ELF-1 (cell line): ENCODE measurements at places on chromosomes 3 and 15.

DNA sequence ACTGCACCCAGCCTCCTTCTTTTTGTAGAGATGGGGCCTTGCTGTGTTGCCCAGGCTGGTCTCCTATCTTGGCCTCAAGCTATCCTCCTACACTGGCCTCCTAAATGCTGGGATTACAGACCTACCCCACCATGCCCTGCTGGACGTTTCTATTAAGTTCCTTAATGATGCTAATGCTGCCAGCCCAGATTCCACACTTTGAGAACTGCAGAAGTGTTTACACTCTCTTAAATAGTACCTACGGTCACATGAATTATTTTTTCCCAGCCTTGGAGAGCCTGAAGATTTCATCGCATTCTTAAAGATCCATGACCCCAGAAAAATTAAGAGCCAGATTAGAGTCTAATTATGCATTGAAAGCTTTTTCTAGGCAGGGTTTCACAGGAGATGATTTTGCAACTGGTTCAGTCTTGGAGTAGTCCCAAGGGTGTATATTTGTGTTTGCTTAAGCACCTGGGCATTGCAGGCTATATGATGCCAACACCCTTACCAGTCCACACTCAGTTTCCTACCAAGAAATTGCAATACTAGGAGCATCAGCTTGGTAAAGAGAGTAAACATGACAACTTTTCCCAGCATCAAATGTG is 36.6 kb downstream of the TM4SF4 start:
- DNase-seq: no peak

DNA sequence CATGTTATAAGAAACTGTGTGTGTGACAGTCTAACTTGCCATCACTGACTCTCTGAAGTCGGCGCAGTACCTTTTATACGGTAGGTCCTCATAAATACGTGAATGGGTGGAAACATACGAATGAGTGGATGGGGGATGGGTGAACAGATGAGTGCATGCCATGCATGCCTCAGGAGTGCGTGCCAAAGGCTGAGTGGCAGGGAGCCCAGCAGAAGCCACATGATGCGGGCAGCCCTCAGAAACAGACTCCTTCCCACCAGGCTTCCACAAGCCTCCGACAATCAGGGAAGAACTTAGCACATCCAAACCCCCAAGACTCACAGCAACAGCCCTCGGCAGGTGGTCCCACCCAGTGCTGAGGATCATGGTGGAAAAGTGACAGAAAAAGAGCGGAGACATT is 16.7 kb downstream of the HCN4 start:
- no peak for DNase-seq

DNA sequence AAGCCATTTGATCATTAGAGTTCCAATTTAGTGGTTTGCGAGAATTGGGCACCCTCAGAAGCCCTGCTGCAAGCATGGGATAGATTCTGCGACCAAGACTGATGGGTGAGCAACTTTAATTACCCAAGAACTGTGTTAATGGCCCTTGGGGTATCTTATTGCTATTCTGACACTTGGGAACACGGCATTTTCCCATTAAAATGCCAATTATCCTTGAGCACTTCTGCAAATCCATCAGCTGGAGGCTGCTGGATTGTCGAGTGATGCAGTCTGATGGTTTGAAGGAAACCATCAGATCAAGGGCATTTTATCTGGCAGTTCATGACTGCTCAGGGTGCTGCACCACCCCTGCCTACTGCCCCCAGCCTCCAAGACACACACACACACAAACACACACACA is 183.6 kb upstream of the PROK2 start:
- DNase-seq: no peak

GRCh38 chr3:10017636-10018292 is 8.5 kb upstream of the FANCD2 start:
- no peak for DNase-seq

- no peak for DNase-seq
Observed at GRCh38 chr3:31917303-31918005, 63.6 kb downstream of the OSBPL10 start.

DNA sequence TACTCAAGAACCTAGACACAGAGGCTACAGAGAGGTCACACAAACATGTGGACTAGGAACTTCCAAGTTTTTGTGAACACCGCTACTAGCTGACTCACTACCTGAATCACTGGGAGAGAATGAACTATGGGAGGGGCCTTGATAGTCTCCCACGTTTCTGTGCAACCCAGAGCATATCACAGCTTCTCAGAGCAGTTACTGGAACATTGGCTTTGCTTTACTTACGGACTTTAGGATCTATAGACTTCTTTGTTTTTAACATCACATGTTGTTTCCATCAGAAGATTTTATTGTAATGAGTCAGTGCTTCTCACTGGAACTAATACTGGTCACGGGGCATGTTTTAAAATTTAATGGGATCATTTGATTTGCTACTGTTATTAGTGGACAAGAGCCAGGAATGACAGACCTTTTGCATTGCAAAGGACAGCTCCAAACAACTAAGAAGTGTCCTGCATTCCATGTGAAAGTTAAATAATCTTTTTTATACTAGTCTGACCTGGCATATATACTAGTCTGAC is 35.6 kb downstream of the RTP4 start:
- DNase-seq: no peak

- no peak for DNase-seq
Observed at GRCh38 chr3:146033950-146034349, 127.0 kb downstream of the PLOD2 start.

DNA sequence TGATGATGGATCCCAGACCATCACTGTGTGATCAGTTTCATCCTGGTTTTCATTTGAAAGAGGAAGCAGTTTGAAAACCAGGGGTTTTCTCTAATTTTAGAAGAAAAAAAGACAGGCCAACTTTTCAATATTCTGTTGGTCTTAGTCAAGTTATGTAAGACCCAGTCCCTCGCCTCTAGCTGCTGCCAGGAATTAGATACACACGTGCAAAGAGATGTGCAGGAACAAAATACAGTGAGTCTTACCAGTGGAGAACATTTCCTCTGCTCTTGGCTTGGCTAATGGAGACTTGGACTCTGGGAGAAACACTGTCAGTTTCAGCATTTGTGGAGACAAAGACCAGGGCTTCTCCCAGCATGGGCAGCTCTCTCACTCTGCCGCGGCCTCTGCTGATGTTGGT is 214.9 kb upstream of the C2CD4B start:
- no peak for DNase-seq

DNA sequence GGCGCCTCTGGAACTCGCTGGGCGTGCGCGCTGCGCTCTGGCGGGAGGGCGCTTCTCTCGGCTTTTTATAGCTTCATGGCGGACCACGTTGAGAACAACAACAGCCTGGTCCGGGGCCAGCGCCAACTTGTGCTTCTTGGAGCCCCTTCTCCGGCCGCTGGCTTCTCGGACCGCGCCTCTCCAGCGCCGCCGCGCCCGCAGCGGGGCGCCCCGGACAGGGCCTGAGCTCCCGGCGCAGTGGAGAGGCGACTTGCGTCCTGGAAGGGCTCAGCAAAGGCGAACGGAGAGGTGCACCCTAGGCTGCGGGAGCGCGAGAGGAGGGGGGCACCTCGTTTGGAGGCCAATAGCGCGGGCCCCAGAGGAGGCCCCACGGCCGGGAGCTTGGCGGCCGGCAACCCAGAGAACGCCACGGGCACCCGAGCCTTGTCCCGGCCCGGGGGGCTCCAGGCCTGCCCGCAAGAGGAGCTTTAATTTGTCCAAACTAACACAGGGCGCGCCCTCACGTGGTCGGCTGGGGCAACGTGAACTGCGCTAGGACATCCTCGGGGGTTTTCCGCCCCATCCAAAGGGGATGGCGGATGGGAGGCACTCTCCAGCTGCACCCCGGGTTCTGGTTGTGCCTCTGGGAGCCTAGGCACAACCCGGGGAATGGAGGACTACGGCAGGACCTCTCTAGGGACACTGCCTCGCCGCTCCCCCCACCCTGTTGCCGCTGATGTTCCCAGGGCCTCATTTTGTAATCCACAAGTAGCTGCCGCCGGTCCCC is 37.8 kb downstream of the HMCES start:
- DNase-seq: peak; percentile 87

- DNase-seq: no peak
Observed at GRCh38 chr3:1828519-1828918, 270.1 kb upstream of the CNTN4 start.

- DNase-seq: no peak
Observed at GRCh38 chr3:136562026-136562425, 190.2 kb downstream of the STAG1 start.

DNA sequence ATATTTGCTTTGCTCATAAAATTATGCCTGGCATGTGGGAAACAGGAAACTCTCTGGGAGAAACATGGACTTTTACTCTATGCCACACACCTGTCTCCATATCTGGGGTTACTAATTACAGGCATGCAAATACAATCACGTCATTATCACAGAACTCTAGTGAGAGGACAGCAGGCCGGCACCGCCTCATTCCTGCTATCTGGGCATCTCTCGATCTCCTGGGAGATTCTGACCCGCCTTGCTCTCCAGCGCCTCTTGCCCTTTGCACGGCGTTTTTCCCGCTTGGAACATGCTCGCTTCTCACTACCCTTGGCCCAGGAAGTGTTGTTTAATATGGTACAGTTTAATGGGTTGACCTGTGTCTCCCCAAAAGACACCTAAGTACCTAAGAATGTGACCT is 45.4 kb upstream of the PARL start:
- no peak for DNase-seq

GRCh38 chr3:7025581-7026300 is 164.8 kb downstream of the GRM7 start:
- no peak for DNase-seq

GRCh38 chr15:40358471-40359353 is 693 bp downstream of the DISP2 start:
- DNase-seq: no peak

DNA sequence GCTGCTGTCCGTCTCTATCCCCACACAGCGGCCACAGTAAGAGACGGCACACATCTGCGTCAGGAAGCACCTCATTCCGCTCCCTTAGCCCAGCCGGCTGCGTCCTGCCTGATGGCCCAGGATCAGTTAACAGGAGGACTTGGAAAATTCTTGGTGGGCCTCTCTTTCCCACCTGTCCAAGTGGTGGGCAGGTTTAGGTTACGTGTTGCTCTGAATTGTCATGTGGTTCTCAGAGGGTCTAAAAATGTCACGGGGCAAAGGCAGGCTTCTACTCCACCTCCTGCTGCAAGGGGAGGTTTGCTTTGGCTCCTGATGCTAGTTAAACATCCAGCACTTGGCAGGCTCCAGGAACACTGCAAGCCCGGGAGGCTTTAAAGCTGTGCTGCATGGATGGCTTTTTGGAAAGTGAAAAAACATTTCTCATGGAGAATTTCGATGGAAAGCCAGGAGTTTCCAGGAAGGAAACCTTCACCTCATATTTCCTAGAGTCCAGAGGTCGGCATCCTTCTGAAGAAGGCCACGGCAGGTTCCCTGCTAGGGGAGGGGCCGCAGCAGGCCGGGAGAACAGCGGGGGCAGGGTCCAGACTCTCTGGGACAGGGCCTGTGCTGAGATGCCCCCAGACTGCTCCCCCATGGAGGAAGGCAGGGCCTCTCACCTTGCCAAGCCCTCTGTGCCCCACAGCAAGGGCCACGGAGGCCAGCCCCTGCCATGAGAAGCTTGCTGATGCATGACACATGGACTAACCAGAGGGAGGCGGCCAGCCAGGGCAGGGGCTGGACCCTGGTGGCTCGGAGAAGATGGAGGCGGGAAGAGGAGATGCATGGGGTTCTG is 10.8 kb downstream of the CTSH start:
- no peak for DNase-seq

DNA sequence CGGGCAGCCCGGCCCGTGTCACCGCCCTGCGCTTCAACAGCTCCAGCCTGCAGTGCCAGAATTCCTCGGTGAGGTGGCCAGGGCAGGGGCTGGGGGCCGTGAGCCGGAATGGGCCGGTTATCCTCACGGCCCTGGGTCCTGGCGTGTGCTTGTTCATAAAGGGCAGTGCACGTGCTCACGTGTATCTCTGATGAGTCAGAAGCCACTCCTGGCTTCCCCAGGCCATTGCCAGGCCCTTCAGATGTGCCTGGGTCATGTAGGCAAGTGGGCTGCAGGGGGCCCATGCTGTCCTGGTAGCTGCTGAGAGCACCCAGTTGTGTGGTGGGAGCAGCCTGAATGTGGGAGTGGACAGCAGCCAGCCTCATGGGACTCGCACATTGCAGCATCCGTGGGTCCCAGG is 29.2 kb downstream of the PLXNA1 start:
- DNase-seq: peak; percentile 29

- DNase-seq: peak; percentile 17
Observed at GRCh38 chr3:179421500-179421899, 29.8 kb downstream of the GNB4 start.

DNA sequence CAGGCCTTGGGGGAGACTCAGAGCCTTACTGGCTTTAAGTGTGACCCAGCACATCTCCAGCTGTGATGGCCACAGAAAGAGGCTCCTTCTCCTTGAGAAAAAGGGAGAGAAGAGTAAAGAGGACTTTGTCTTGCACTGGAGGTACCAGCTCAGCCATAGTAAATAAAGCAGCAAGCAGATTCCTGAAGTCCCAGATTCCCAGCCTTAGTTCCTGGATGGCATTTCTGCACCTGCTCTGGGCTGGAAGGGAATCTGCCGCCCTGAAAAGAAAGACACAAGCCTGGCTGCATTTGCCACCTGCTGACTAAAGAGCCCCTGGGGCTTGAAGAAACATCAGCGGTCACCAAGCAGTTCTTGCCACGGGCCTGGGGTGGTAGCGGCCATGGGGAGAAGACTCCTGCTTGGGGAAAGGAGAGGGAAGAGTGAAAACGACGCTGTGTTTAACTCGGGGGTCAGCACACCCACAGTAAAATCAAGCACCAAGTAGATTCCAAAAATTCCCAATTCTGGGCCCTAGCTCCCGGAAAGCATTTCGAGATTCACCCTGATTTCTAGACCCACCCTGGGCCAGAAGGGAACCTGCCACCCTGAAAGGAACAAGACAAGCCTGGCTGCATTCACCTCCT is 24.2 kb upstream of the TNK2 start:
- peak; percentile 38 for DNase-seq
